ENCODE measurements at places on chromosomes 7 and 10. TPM values are rescaled to one million over a fixed set of nuclear protein-coding genes. Genes with fewer than 3 reads are reported as not detected.

- H3K36me3 ChIP-seq: peaks cover 15% of the 10 kb centered on the region
- no peak overlapping the region for H3K4me3 ChIP-seq
- DNase-seq: no peak
- no peaks in the 10 kb centered on the region for H3K27me3 ChIP-seq
- no peak overlapping the region for H3K27ac ChIP-seq
Measured at GRCh38 chr7:139598642-139599041, 75.2 kb downstream of the CLEC2L start.

DNA sequence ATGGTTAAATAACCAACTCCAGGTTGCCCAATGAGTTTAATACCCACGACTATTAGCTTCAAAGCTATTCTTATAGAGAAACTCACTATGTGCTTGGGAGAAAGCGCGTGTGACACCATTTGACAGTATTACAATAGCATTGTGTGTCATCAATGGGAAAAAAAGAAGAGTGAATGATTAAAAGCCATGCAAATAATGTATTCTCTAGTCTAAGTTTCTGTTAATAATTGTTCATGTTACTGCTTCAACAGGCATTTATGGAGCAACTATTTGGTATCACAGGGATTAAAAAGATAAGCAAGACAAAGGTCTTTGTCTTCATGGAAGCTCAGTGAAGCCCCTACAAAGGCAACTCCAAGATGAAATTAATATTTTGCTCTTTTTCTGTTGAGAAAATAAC lies 47.2 kb downstream of the CAV1 start:
- H3K27me3 ChIP-seq: no peaks in the 10 kb centered on the region
- DNase-seq: no peak
- H3K27ac ChIP-seq: no peak overlapping the region

DNA sequence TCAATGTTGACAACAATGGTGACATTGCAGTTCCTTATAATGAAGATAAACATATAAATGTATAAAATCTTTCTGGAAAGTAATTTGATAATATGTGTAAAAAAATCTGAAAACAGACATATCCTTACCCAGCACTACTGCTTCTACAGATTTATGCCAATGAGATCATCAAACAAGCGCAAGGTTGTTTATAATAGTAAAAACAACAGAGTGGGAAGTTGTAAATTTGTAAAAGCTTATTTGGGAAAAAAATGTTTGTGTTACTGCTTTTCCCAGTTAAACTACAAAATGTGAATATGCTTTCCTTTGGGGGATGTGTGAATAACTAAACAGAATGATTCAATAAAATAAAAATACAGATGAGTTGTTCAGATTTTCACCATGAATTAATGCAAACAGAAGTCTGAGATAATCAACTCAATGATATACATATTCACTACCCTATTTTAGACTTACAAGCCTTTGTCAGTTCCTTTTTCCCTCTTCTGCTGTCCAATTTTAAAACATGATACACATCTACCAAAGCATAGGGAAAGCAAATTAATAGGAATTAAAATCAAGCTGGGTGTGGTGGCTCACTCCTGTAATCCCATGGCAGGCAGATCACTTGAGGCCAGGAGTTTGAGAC lies 82.1 kb downstream of the USP6NL start:
- no peaks in the 10 kb centered on the region for H3K27me3 ChIP-seq
- peaks cover 5% of the 10 kb centered on the region for H3K36me3 ChIP-seq
- no peak for DNase-seq
- no peak overlapping the region for H3K4me3 ChIP-seq

DNA sequence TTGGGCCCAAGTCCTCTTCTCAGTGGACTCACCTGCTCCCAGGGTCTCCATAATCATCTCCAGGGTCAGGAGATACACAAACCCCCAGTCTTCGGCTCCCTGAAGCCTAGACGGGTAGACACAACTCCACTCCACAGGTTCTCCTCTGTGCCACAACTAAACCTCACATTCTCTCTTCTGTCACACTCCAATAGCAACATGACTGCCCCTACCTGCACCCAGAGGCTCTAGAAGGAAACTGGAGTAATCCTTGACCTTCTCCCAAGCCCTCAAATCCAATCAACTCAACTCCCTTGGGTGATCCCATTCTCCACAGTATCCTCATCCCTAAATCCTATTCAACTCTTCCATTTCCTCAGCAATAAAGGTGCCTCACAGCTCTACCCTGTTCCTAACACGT lies 16.2 kb downstream of the HNRNPF start:
- no peak for DNase-seq
- no peak overlapping the region for H3K27ac ChIP-seq
- peaks cover 8% of the 10 kb centered on the region for H3K4me1 ChIP-seq
- H3K4me3 ChIP-seq: no peak overlapping the region
- H3K36me3 ChIP-seq: peaks cover 26% of the 10 kb centered on the region

The HYCC1 gene
- 47.3 TPM for total RNA-seq

DNA sequence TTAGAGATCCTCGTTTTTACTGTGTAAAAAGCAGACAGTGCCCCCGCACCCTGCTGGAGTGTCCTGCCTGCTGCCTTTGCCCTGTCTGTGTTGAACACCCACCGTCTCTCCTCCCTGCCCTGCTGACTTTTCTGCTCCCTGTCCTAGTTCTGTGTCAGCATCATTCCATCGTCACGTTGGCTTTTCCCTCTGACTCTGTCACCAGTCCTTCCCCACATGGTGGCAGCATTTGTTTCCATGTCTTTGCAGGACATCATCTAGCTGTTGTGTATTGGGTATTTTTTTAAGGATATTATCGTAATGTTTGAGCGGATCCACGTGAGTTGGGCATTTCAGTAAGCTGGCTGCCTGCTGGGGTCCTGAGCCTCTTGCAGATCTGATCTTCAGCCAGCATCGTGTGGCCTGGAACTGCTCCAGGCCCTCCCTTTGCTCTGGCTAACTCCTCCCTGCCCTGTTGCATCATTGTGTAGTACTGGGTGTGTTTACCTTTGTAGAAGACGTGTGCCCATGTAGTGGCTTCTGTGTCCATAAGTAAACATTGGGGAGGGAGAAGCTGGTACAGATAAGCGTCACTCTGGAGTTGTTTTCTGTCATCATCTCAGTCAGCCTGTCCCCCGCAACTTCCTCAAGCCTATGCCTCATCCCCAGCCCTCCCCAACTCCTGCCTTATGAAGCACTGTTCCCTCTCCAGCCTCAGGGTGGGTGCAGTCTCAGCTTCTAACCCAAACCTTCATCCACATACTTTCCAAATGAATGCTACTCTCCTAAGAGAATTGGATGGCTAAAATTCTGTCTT lies 44.3 kb downstream of the TRRAP start:
- no peaks in the 10 kb centered on the region for H3K4me1 ChIP-seq
- no peak overlapping the region for H3K27ac ChIP-seq
- no peaks in the 10 kb centered on the region for H3K27me3 ChIP-seq
- peaks cover 21% of the 10 kb centered on the region for H3K36me3 ChIP-seq
- no peak overlapping the region for H3K4me3 ChIP-seq
- DNase-seq: no peak

The DNAJC12 gene
- total RNA-seq: 2.1 TPM

DNA sequence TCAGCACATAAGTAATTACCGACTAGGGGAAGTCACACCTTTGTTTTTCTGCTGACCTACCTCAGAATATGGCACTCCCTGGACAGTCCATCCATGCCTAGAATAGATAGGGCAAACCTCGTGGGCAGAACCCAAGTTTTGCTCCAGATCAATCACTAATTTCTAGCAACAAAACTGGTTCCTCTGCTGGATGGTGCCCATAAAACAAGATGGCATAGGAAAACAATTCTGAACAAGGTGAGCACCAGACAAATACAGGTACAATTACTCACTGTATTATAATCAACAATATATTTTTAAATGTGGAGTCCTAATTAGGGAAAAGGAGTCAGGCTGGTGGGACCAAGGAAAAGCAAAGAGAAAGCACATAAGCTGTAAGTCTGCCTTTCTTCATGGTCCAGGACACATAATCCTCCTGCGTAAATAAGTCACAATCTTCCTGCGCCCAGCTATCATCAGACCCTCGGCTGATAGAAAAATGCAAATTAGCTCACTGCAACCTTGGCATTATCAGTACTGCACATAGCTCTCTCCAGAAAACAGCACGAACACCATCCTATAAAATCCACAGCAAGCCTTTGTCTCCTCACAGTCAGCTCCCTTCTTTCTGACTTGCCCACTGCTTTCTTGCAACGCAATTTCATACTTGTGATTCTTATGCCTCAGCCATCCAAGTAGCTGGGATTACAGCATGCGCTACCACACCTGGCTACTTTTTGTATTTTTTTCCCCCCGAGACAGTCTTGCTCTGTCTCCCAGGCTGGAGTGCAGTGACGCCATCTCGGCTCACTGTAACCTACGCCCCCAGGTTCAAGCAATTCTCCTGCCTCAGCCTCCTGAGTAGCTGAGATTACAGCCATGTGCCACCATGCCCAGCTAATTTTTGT lies 15.1 kb downstream of the URGCP start:
- no peak for DNase-seq
- no peaks in the 10 kb centered on the region for H3K27me3 ChIP-seq
- no peaks in the 10 kb centered on the region for H3K36me3 ChIP-seq
- H3K27ac ChIP-seq: no peak overlapping the region
- H3K4me1 ChIP-seq: no peaks in the 10 kb centered on the region

- no peaks in the 10 kb centered on the region for H3K36me3 ChIP-seq
- no peak overlapping the region for H3K27ac ChIP-seq
- no peaks in the 10 kb centered on the region for H3K27me3 ChIP-seq
- DNase-seq: no peak
- H3K4me1 ChIP-seq: no peaks in the 10 kb centered on the region
- no peak overlapping the region for H3K4me3 ChIP-seq
Measured at GRCh38 chr10:125216861-125217260, 56.5 kb upstream of the CTBP2 start.

Measured in GM12878 (cell line).